Stimulated activated CD4-positive, alpha-beta T cell treated with anti-CD3 and anti-CD28 coated beads, Interleukin-1b, Interleukin-23, amount 100 ng/mL, for 48 hours (primary cell): ENCODE measurements at places on chromosomes 5 and 9.

- no peak for DNase-seq
Observed at GRCh38 chr5:115433918-115434317, 110.7 kb downstream of the FEM1C start.

GRCh38 chr5:107799306-107799705 is 128.6 kb upstream of the EFNA5 start:
- no peak for DNase-seq

DNA sequence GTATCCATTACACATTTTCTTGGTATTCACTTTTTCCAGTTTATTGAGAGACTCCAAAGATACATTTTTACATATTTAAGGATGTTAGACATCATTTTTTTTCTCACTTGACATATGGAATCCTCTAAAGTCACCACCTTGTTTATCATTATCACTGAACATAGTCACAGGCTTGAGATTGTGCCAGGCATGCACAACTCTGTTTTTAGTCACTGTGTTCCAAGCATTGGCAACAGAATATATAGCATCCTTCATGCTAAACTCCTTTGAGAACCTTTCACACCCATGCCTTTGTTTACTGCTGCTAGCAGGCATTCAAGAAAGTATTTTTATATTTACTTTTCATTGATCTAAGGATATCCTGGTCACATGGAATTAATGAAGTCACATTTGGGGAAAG is 668.6 kb upstream of the ARRDC3 start:
- DNase-seq: no peak

GRCh38 chr9:128101690-128102089 is 25.8 kb downstream of the PTGES2 start:
- DNase-seq: no peak

DNA sequence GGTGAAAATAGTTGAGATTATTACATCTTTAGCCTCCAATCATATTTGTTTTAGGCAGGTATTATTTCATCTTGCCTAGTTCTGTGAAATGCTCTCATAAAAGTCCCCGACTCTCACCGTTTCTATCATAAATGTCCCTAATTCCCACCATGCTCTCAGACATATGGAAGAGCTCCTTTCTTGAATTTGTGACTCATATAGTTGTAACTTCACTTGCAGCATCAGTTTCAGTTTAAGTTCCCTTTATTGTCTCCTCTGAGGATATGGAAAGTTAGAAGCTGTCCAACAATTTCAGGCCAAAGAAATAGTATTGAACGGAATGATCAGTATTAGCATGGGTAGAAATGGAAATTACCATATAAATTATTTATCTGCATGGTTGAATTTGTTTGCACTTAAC is 187.5 kb upstream of the NR4A3 start:
- DNase-seq: no peak

- no peak for DNase-seq
Observed at GRCh38 chr9:83346655-83347420, 191.4 kb downstream of the FRMD3 start.

DNA sequence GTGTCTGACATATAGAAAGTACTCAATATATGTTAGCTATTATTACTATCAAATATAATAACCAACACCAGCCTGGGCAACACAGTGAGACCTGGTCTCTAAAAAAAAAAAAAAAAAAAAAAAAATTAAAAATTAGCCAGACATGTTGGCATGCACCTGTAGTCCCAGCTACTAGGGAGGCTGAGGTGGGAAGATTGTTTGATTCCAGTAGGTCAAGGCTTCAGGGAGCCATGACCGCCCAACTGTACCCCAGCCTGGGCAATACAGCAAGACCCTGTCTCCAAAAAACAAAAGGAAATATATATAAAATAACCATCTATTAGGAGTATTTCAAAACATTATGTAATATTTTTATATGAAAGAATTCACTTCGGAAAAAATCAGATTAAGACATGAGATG is 40.6 kb downstream of the CLINT1 start:
- no peak for DNase-seq

DNA sequence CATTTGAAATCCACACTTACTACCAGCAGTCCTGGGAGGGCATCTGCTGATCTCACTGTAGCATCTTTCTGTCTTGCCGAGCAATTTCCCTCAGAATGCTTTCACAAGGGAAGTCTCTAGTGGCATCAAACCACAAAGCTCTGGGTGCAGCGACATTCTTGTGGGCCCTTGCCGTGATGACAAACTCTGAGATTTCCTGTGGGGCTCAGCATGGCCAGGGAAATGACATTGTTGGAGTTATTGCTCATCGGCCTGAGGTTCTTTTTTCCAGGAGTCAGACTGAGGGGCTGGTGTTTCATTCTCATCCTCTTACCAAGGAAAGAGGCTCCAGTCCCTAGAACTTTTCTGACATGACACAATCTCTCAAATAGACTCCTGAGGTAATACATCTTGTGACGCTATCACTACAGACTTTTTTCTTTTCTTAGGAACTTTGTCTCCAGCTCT is 51.4 kb downstream of the PFDN1 start:
- peak; percentile 85 for DNase-seq

- no peak for DNase-seq
Observed at GRCh38 chr9:130933114-130934046, 5.7 kb downstream of the FIBCD1 start.

GRCh38 chr5:590346-590745 is 21.8 kb upstream of the CEP72 start:
- DNase-seq: no peak

GRCh38 chr9:90787771-90788460 is 13.7 kb upstream of the SYK start:
- no peak for DNase-seq

DNA sequence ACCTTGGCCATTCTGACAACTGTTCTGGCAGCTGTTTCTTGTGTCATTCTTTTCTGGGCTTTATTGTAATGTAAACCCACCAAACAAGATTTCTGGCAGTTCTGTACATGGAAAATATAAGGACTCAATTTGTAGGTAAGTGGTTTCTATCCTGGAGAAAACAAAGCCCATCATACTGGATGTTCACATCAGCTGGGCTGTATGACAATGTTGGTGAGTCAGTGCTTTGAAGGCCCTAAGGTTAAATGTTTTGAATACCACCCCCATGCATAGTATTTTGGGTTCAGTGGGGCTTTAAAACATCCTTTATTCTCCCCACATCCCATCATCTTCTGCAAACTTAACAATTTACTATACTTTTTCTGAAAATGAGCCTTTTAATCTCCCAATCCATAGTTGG is 52.5 kb downstream of the SH3GL2 start:
- no peak for DNase-seq
